AG04449 (cell line): ENCODE measurements at places on chromosomes 4 and X.

GRCh38 chr4:143858456-143858855, 46.9 kb downstream of the GYPE start:
- DNase-seq = no peak

GRCh38 chrX:77779695-77780094, 6.3 kb downstream of the ATRX start:
- no peak for DNase-seq

DNA sequence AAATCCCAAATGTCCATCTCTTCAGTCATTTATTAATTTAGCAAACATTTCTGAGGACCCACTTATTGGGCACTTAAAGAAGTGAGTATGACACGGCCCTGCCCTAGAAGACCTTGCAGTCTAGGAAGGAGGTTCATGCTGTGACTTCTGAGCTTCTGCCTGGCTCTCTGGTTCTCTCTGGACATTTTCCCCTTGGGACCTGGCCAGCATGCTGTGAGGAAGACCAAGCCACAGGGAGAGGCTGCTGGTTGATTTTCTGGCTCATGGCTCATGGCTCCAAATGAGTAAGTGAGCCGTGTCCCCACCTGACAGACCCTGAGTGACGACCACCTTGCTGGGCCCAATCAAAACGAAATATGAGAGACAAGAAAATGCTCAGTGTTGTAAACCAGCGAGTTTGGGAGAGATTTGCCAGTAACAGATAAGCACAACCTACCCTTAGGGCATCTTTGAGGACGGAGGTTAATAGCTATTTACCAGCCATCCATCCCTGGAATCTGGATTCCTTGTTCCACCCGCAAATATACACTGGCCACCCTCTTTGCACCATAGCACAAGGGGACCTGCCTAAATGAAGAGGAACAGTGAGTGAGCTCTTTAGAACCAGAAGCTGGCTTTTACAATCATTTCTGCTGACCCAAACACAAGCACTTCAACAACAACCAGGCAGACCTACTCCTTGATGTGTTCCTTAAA, 876 bp downstream of the MPP1 start:
- no peak for DNase-seq

GRCh38 chr4:48127682-48128404, 6.2 kb downstream of the TXK start:
- peak; percentile 92 for DNase-seq

- DNase-seq = no peak
Observed at GRCh38 chr4:27023366-27023765, 162.7 kb downstream of the STIM2 start.
